ENCODE measurements at places on chromosomes 16 and 17.

- DNase-seq, result no peak
These were observed 16.7 kb upstream of the ERN2 start for GRCh38 chr16:23729503-23730424.

DNA sequence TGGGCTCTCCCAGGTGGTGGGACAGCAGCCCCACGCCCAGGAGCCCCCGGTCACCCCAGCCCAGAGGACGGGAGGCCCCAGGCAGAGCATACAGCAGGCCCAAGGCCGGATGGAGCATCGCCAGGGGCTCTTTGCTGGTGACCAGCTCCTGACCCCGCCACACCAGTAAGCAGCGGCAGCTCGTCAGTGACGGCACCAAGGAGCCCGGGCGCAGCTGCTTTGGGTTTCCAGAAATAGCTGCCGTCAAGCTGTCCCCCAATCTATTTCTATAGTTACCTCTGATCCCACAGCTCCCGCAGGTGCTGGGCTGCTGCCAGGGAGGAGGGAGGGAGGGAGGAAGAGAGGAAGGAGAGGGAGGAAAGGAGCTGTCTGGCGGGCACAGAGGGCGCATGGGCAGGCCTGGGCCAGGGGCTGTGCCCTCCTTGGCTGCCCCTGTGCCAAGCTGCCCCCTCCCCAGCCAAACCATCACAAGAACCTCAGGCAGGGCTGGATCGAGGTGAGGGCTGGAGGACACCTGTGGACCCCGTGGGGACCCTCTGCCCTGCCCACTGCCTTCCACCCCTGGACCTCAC lies 10.8 kb upstream of the RASD1 start:
- no peak for DNase-seq

DNA sequence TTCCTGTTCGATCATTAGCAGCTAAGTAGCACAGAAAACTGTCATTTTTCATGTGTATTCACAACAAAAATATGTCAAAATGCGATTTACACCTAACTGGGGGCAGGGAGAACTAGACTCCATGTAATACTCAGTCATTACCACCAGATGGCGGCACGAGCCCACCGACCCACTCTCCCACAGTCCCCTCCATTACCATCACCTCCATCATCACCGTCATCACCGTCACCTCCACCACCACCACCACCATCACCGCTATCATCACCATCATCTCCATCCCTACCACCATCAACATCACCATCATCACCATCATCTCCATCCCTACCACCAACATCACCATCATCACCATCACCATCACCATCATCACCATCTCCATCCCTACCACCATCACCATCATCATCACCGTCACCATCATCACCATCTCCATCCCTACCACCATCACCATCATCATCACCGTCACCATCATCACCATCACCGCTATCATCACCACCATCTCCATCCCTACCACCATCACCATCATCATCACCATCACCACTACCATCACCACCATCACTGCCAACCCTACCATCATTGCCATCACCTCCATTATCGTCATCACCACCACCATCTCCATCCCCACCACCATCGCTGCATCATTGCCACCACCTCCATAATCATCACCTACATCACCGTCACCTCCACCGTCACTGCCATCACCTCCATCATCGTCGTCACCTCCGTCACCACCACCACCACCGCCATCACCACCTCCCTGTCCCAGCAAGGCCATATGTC lies 14.4 kb downstream of the NDUFAF8 start:
- no peak for DNase-seq

DNA sequence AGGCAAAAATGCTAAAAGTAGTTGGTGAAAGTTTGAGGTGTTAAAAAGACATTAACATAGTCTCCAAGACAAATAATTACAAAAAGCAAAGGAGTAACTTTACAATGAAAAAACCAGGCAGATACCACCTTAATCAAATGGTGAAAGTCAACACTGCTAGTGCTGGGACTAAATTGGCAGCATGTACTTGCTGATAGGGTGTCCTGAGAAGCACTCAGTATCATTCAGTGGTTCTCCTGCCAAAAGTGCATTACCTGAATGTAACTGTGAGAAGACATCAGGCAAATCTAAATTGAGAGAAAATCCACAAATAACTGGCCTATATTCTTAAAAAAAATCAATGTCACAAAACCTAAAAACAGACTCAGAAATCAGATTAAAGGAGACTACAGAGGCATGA lies 8.0 kb downstream of the KIAA0753 start:
- DNase-seq, result no peak

DNA sequence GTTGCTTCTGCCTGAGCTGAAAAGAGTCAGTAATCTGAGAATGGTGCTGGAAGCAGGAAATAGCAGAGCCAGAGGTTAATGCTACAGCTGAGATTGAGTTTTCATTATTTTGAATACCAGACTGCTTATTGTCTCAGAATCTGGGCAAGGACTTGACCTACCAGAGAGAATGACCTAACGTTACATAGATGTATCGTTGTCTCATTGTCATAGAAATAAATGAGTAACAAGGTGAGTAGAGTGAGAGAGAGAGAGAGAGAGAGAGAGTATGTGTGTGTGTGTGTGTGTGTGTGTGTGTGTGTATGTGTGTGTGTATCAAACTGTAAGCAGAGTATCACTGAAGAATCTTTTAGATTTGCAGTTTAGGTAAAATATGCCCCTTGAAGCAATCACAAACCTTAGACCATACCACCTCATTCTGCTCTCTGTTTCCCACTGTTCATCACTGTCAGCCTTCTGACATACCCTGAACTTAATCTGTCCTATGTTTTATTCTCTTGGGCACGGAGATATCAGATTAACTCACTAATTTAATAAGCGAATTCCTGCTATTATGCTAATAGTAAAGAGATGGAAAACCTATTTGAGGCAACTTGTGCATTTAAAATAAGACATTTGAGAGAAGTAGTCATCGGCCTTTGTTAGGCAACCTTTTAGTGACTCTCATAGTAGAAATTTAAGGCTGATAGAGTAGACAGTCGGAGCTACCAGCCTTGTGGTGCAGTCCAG lies 87.8 kb downstream of the CYB561 start:
- DNase-seq, result peak; percentile 8

- no peak for DNase-seq
These were observed 104.3 kb downstream of the AXIN2 start for GRCh38 chr17:65457183-65457582.

DNA sequence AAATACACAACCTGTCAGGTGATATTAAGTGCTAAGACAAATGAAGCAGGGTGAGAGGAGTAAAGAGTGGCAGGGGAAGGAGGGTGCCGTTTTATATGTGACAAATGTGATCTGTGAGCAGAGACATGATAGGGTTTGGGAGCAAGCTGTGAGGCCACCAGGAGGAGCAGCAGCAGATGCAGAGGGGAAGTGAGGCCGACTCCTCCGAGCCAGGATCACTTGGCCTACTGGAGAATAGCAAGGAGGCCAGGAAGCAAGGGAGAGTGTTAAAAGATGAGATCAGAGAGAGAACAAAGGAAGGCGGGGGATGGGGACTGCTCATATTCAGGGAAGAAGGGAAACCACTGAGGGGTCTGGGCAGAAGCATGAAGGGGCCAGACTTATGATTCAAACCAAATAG lies 129.4 kb downstream of the TANGO6 start:
- no peak for DNase-seq

- DNase-seq, result no peak
These were observed 47.6 kb downstream of the IL21R start for GRCh38 chr16:27449434-27450195.

Measured in epithelial cell of prostate (primary cell).